ENCODE measurements at places on chromosomes 2 and 18. TPM values are rescaled to one million over a fixed set of nuclear protein-coding genes. Genes with fewer than 3 reads are reported as not detected.

- DNase-seq, result no peak
These were observed 168.5 kb downstream of the EN1 start for GRCh38 chr2:118678985-118679384.

DNA sequence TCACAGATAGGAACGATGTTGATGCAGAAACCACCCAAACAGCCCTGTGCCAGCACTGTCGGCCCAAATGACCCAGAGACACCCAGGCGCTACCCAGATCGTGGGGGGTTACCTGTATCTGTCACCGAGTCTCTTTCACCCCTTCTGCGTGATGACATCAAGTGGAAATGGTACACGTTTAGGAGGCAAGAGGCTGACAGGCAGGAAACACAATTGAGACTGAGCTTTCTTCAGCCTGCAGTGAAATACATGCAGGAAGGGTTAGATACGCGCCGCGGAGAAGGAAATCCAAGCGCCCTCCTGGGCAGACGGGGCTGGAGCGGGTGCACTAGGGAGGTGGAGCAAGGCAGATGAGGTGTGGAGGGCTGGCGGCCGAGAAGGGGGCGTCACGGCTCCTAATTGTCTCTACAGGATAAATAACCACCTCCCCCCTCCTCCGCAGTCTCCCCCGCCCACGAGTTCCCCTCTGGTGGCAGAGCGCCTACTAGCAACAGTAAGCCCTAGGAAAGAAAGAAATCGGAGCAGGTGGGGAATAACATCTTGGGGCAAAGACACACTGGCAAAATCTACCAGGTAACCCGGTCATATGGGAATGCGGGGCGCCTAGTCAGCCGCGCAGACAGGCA is at the start of gene RNF152:
Gene RNF152 (minus strand): TSS at position 325 of the 626 bp plus-strand sequence. CDS start 76,544 bp downstream, outside the sequence.
- DNase-seq, result peak; percentile 59

GPR75 gene
- total RNA-seq, result 2.1 TPM

DNA sequence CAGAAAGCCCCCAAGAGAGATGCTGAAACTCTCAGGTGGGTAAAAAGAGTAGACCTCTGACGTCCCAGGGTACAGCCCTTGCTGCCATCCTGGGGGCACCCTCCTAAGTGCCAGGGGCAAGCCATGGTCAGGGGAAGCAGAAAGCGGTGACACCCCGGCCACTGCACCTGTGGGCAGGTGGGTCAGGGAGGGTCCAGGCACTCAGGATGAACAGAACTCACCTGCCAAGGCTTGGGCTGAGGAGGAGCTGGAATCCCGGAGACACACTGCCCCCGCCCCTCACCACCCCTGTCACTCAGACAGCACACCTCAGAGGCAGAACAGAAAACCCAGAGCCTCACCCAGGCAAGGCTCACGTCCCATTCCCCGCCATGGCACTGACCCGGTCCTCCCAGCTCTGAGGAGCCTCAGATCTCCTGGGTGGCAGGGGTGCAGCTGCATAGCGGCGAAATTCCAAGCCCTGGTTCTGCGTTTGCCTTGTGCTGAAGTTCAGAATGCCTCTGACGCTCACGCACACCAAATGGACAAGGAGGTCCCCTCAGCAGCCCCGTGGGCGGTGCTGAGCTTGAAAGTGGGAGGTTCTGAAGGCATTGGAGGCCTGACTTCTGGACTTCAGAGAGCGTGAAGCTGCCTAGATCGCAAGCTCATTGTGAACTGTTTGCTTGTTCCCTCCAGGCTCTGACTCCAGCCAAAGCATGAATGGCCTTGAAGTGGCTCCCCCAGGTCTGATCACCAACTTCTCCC is 4.3 kb downstream of the GPR17 start:
- DNase-seq, result peak; percentile 34
